ENCODE measurements at places on chromosomes 1 and 21.

DNA sequence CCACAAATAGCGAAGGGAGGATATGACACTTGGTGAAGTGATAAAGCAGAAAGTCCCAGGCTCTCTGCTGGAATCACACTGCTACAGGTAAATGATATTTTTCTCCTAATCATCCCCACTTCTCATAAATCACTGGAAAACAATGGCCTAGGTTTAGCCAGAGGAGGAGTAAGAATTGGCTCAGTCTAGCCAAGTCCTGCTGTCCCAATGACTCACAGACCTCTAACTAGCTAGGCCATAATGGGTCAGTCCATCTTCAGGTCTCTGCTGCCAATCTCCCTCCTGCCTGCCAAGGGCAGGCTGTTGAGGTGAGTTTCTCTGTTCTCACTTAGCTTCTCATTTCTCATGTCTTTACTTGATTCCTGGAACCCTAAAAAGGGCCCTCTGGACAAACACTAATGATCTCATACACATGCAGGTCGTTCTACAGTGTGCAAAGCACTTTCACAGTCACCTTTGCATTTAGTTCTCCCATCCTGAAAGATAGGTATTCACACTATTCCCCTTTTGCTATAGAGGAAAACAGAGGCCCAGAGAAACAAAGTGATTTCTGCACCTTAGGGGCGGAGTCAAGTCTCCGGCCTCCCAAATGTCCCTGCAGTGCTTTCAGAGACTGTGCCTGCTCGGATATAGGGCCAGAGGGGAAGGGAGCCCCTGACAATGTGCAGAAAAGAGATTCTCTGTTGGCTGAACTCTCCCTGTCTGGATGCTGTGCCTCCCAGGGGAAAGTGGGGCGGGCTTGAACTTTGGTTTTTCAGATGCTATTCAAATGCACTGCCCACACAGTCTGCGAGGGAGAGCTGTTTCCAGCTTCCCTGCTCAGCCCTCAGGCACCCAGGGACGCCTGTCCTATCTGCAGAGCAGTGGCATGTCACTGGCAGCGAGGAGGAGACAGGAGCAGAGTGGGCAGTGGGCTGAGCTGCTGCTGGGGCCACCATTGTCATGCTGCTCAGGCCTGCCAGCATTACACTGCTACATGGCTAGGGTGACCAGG lies 3.9 kb upstream of the CDK18 start:
- DNase-seq, result no peak

DNA sequence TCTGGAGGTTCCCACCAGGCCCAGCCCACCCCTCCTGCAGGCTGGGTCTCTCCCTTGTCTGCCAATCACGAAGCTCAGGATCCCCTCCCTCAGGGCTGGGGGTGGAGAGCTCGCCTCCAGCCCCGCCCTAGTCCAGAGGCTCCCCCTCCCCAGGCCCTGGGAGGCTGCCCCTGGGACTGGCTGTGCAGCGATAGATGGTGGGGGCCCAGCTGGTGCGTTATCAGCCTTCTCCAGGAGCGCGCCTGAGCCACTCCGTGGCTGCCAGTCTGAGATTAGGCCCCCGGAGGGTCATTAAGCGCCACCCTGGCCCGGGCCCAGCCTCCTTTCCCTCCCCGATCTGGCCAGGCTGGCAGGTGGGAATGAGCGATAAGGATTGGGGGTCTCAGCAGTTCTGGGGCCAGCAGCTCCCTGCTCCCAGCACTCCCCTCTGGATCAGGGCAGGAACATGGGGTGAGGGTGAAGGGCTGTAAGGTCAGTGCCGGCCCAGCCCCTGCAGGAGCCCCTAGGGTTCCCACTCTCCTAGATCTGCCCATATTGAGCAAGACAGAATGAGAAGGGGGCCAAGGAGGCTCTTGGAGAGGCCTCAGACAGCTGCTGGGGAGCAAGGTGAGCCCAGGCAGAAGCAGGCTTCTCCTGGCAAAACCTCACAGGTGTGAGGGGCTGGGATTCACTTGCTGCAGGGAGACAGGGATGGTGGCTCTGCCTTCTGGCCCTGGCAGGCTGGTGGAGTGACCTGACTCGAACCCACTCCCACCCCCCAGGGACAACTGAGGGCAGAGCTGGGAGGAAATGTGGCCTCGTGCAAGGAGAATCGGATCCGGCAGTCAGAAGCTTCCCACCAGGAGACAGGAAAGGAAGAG lies 8.5 kb downstream of the PDZK1IP1 start:
- DNase-seq, result no peak

GRCh38 chr1:205435578-205436573 lies 14.0 kb upstream of the LEMD1 start:
- DNase-seq, result no peak

GRCh38 chr1:207316141-207316540 lies 5.3 kb upstream of the CD55 start:
- DNase-seq, result no peak

GRCh38 chr1:56780128-56780750 lies 39.0 kb downstream of the FYB2 start:
- no peak for DNase-seq

DNA sequence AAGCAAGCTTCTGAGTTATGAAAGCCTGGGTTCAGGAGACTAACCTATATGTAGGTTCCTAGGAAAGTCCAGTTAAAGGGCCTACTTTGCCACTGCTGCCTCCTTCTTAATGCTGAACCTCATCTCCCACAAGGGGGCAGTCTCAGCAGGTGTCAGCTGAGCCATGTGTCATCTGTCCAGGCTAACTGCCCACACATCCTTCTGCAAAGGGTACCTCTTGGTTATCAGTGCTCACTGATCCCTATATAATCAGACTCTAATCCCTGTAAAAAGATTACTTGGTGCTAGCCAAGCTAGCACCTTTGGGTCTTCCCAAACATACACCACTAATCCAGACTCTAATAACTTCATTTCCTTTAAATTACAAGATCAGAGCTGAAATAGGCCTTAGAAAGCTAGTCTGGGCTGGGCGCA lies 9.0 kb downstream of the PRDX1 start:
- DNase-seq, result peak; percentile 82

DNA sequence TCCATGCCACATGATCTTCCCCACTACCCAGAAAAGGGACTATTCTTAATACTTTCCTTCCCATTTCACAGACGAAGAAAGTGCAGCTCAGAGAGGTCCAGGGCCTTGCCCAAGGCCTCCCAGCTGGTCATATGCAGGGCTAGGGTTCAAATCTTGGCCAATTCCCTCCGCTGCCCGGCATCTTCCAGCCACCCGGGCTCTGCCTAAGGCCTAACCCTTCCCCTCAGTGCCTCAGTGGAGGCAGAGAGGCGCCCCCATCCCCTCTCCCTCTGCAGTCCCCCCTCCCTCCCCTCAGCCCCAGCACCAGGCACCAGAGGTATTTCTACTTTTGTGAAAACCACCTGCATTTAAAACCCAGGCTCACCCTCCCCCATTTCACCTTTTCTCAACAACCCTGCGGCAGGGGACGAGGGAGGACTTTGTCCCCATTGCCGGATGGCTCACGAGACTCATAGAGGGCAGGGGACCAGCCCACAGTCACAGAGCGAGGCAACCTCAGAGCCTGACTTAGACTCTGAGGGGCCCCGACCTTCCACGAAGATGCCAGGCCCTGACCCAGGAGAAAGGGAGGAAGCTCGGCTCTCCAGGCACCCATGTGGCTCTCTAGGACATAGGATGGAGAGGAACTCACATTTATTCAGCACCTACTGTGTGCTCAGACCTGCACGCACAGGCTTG lies 12.3 kb downstream of the LAPTM5 start:
- no peak for DNase-seq

DNA sequence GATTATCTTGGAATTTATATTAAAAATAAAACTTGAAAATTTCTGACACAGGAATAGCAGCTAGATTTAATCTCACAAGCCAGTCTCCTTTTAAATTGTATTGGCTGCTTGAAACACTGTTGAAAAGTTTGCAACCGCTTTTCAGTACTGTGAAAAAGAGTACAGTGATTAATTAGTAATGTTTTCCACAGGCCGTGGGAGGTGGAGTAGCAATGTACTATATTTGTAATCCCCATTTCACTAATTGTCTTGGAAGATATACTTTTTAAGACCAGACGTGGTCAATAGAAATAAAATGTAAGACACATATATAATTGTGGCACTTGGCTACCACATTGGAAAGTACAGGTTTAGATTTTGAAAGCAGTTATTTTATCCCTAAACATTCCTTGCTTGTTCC lies 40.8 kb upstream of the MYOCOS start:
- no peak for DNase-seq

GRCh38 chr1:204678721-204679475 lies 6.6 kb downstream of the LRRN2 start:
- no peak for DNase-seq

DNA sequence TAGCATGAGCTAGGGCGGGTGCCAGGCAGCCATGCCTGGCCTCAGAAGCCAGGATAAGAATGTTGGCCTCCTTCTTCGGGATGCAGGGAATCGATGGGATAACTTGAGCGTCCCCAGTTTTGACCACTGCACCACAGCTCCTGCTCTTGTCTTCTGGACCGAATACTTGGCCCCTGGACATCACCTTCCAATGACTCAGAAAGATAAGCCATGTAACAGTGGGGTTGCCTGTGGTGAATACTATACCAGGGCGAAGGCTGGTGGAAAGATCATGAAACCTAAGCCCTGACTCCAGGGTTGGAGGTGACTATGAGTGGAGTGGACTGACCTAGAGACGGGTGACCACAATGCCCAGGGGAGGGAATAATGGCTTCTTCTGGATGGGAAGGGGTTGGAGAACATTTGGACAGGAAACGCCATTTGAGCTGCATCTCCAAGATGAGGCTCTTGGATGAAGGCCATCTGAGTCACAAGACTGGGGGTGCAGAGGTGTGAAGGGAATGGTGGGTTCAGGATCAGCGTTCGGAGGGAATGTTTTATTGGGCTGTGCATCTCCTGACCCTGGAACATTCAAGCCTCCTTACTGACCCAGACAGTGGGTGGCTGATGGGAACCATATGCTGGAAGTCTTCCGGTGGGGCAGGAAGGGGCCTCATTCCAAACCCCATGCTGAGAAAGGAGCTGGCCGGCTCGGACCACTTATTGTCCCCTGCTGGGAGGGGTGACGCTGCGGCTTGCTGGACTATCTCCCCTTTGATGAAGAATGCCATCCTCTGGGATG lies 18.5 kb upstream of the KCNE2 start:
- peak; percentile 27 for DNase-seq

DNA sequence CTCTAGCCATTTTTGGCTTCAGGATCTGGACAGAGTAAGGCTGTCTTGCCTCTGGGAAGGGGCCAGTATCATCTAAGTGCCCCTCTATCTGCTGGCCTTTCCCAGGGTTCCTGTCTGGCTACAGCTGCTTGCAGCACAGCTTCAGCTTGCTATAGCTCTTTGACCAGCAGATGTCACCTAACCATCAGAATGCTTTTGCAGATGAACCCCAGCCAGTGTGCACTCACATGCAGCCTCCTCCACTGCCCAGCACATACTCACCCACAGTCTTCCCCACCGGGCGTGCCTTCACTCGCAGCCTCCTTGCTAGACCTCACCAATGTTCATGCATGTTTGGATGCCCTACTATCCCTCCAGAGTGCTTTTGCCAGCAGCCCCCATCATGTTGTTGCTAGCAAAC lies 769.0 kb downstream of the BRINP3 start:
- DNase-seq, result peak; percentile 33

DNA sequence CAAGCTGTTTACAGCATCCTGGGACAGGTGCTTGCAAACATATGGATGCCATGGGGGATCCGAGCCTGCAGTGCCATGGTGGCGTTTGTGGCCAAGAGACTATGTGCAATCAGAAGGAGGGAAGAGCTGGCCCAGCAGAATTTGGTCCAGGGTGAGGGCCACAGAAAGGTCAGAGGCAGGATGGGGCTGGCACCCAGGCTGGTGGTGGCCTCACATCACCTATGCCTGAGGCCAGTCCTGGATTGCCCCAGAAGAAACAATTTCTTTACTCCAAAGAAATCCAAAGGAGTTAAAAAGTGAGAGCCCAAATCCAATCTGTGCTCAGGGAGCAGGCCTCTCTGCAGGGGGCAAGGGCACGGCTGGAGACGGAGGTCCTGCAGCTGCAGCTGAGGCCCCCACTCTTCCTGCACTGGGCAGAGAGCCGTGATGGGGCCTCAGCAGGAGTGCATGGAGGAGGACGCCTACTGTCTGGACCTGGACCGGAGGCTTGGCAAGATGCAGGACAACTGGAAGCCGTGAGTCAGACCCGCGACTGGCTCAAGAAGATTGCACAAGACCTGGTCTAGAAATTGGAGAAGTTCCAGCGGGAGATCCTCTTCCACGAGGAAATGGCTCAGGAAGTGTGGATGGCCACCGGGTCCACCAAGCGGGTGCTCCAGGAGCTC lies 163.5 kb downstream of the RYR2 start:
- peak; percentile 9 for DNase-seq

- DNase-seq, result peak; percentile 63
Measured at GRCh38 chr1:32939655-32940371, 24.8 kb downstream of the RNF19B start.

- DNase-seq, result no peak
Measured at GRCh38 chr1:42014823-42015222, 96.1 kb upstream of the HIVEP3 start.

DNA sequence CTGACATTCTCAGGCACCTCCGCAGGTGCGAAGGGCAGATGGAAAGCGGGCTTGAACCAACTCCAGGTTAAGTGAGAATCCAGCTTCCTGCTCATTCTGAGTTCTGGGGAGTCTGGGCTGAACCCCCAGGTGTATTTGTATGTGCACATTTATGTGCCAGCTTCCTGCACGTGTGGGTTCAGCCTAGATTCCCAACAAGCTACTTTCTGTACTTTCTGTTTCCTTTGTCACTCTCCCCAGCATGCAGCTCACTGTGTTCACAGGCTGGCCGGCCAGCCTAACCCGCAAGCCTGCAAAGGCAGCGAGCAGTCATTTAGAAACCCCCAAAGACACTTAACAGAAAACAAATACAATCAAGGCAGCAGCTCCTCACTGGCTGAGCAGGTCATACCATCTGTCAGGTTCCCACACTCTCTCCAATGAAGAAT lies 1.3 kb upstream of the IL19 start:
- no peak for DNase-seq

DNA sequence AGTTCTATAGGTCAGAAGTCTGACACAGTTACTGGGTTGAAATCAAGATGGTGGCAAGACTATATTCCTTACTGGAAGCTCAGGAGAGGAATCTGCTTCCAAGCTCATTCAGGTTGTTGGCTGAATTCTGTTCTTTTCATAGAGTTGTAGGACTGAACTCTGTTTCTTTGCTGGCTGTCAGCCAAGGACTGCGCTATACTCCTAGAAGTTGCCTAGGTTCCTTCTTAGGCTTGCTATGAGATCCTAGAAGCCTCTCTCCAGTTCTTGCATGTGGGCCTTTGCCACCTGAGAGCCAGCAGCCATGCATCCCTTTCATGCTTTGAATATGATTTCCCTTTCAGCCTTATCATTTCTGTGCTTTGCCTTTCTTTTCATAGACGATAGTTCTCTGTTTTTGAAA lies 176.4 kb downstream of the RPS6KC1 start:
- no peak for DNase-seq

Measured in ELR (cell line).